Thyroid gland (tissue), 4 donors: ENCODE measurements at places on chromosomes 2 and 18.

- DNase-seq = no peak
These were observed 142.6 kb upstream of the LGALSL start for GRCh38 chr2:64311191-64311910.

DNA sequence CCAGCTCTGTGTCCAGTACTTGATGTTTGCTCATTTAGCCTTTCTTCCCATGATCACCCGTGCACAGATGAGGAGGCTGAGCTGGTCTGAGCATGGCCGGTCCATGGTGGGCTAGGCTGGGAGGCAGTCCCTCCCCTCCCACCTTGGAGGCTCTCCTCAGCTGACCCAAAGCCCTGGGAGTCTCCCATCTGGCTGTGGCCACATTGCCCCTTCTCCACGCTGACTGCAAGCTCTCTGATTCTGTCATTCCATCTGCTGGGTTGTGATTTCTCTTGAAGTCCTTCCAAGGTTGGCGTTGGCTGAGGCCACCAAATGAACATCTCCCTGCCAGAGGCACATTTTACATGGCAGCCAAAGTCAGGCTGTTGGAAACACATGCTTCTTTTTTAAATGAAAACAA, 44.0 kb downstream of the ACKR3 start:
- no peak for DNase-seq

DNA sequence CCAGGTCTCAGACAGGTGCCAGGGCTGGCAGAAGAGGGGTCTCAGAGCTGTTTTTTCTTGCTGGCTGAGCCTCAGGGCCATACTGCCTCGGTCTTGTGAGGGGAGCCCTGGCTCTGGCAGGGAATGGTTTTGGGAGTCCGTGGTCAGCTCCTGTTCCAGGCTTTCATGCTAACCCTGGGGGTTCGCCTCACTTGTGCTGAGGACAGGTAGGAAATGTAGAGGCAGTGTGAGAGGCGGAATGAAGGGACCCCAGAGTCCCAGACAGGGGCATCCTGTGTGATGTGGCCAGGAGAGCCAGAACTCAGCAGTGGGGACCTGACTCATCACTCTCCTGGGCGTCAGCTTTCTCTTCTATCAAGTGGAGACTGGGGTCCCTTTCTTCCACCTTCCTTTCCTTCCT, 5.7 kb upstream of the CELF4 start:
- no peak for DNase-seq

DNA sequence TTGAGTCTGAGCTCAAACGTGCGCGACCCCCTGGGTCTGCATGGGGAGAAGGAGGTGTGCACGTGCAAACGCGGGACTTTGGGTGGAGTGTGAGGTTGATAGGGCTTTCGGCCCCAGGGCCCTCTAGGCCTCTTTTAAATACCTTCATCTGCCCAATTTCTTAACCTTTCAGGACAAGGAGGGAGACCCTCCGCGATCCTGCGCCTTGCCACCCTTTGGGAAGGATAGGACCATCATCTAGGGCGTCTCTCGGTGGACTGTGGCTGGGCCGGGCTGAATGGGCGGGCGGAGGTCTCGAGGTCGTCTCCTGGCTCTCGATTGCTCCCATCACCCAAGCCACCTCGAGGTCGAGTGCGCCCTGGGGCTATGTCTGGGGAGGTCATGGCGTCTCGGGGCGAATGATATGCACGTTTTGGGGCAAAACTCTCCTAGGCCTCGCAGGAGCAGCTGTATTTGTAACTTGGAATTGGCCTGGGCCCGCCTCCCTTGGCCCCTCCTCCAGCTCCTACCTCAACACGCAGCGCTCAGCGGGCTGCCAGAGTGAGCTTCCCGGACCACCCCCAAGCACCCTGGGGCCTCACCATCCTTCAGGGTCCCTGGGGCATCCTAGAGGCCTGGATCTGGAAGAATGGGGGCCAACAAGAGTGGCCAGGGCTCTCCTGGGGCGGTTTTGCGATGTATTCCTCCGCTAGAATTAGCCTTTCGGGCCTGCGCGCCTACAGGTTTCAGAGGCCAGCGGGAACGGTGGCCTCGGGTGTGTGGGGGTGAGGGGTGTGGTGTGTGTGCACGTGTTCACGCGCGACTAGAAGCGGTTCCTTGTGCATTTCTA, 8.7 kb upstream of the SIX3 start:
- DNase-seq = no peak

- no peak for DNase-seq
These were observed 15.3 kb downstream of the NMUR1 start for GRCh38 chr2:231514951-231515297.

DNA sequence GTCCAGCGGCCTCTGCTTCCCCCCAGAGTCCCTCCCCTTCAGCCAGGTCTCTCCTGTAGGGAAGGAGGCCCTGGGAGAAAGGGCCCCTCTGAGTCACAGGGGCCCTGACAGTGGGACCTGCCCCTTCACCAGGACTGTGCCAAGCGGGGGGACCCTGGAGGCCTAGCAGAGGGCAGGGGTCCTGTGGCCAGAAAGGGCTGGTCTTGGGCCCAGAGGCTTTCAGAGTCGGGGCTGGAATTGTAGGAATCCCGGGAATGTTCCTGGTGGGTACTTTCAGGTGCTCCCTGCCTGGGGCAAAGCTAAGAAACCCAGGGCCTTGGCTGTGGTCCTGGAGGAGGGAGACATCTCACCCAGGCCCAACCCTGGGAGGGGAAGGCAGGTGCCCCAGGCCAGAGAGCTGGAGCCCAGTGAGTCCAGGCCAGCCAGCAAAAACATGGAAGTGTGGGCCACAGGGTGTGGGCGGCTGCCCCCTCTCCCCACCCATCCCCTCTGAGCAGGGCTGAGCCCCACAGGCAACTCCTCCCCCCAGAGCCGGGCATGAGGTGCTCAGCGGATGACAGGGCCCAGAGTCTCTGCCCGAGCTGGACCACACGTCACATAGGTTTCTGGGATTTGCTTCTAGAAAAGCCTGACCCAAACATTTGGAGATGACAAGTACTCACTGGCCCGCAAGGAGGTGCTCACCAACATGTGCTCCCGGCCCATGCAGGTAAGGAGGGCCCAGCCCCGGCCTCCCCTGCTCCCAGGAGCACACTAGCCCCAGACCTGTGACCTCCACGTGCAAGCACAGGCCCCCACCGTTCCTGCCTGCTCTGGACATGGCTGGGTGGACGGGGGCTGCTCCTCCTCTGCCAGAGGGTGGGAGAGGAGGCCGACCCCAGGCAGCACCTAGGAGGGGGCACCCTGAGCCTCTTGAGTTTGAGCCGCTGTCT, 48.2 kb upstream of the ALPP start:
- DNase-seq = no peak

DNA sequence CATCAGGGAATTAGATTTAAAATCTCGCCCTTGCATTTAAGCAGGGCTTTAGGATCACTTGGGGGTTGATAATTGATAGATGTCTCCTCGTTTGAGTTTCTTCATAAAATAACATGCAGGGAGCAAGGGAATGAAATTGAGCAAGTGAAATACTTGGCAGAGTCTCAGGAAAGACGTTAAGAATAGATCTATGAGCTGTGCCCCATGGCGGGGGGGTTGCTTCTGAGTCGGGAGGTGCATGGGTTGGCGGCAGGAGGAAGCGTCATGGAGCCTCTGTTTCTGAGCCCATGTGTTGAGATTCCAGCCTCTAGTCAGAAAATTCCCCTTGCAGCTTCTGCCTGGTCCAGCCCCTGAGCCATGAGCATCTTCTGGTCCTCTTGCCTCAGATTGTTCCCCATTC, 82.0 kb downstream of the APOB start:
- no peak for DNase-seq

DNA sequence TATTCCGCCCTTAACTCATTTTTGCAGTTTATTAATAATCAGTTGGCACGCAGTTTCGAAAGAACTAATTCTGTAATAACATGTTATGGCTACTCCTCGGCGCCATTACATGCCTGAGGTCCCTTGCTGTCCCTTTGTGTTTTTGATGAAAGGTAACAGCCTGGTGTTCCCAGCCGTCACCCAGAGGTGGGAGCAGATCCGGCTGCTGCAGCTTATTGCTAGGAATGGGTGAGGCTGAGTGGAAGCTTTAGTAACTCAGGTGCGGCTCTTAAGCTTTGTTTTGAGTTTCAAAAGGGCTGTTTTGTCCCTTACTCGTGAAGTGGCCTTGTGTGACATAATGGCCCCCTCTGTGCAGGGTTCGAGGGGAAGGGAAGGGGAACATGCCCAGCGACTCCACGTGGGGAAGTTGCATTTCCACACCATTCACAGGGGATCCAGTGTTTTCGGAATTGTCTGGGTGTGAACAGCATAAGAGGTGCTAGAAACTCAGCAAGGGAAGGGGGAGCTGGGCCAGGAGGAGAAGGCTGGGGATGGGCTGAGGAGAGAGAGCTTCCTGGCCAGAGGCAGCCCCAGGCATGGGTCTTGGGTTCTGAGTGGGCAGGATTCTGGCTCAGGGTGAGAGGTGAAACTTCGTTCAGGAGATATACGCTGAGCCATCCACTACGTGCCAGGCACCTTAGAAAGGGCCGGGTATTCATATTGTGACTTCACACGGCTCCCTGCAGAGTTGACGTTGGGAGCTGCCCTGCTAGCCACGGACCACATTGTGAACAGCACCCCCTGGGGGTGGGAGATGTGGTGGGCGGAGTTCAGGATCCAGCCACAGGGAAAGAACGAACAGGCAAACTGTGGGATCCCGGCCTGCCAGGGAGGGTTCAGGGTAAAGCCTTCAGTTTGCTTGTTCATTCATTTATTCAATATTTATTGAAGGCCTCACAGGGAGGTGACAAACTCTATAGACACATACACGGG, 84.4 kb downstream of the TGOLN2 start:
- DNase-seq = peak; percentile 49
